SIG-M5 (cell line): ENCODE measurements at places on chromosomes 12 and 14.

DNA sequence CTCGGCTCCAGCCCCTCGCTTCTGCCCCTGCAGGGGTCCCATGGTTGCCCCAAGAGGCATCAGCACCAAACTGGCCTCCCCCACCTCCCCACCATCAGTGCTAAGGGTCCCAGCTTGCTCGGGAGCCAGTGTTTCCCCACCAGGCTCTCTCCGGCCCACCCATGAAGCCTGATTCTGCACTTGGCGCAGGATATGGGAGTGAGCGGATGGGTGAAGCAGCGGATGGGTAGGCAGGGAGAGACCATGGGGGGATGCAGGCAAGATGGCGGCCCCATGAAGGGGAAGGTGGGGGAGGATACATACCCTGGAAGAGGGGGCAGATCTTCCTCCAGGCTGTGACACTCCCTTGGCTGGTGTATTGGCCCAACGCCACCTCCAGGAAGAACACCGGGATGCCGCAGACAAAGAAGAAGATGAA is 9.7 kb downstream of the SLC6A12 start:
- no peak for DNase-seq

- DNase-seq: no peak
Observed at GRCh38 chr14:36655963-36656686, 5.5 kb upstream of the PAX9 start.

DNA sequence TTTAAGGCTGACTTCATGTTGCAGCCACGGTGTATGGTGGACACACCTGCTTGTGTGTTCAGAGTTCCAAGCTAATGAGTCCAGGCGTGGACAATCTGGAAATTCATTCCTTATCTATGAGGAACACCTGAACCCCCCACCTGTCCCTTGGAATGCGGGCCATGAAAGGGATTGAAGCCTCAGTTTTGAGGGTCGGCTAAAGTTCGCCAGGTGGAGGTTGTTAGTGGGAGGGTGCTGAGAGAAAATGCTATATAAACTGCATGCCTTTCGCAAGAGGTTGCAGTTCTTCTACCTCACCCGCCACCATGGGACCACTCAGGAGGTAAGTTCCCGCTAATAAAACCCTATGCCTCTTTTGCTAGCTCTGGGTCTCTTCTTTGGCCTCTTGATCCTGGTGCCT is 348.0 kb downstream of the BCL11B start:
- DNase-seq: no peak

GRCh38 chr14:85400678-85401077 is 129.3 kb upstream of the FLRT2 start:
- DNase-seq: no peak

- no peak for DNase-seq
Observed at GRCh38 chr12:6123258-6123657, 1.2 kb downstream of the VWF start.

- no peak for DNase-seq
Observed at GRCh38 chr14:104694991-104695659, 5.7 kb downstream of the INF2 start.

DNA sequence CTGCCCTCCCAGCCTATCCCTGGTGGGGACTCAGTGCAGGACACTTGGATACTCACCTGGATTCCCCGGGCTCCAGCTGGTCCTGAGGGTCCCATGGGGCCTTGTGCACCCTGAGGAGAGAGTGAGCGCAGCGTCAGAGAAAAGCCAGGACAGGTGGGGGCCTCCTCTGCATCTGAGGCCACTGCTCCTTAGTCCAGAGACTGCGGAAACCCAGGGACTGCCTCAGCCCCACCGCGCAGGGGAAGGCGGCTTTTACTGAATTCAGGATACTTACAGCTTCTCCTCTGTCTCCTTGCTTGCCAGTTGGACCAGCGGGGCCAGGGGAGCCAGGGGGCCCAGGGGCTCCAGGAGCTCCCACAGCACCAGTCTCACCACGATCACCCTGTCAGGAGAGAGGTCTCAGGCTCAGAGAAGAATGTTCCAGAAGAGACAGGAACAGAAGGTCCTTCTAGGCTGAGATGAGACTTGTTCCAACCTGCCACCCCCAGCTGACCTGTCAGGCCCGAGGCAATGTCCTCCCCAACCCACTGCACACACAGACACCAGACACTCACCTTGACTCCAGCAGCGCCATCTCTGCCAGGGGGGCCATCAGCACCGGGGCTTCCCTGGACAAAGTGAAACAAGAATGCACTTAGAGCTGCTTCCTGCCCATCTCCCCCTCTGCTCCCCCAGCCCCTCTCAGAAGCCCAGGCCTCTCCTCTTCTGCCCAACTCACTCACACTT is 13.8 kb downstream of the TMEM106C start:
- no peak for DNase-seq

DNA sequence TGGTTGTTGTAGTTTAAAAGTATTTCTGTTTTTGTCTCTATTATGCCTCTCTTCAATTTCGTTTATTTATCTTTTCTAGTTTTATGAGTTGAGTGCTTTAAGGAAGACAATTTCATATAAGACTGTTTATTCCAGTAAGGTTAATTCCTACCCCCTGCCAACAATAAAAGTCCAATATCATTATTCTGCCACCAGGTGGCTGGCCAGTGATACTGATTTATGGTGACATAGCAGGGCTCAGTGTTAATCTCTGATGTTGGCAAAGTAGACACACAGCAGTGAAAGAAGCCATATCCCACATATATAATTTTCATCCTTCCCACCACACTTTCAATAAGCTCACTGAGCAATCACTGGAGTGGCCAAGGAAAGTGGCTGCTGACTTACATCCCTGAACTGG is 69.0 kb upstream of the BMP4 start:
- no peak for DNase-seq

GRCh38 chr12:113365639-113366395 is 7.4 kb downstream of the PLBD2 start:
- DNase-seq: no peak

- DNase-seq: no peak
Observed at GRCh38 chr12:119292893-119293630, 41.5 kb upstream of the CCDC60 start.

DNA sequence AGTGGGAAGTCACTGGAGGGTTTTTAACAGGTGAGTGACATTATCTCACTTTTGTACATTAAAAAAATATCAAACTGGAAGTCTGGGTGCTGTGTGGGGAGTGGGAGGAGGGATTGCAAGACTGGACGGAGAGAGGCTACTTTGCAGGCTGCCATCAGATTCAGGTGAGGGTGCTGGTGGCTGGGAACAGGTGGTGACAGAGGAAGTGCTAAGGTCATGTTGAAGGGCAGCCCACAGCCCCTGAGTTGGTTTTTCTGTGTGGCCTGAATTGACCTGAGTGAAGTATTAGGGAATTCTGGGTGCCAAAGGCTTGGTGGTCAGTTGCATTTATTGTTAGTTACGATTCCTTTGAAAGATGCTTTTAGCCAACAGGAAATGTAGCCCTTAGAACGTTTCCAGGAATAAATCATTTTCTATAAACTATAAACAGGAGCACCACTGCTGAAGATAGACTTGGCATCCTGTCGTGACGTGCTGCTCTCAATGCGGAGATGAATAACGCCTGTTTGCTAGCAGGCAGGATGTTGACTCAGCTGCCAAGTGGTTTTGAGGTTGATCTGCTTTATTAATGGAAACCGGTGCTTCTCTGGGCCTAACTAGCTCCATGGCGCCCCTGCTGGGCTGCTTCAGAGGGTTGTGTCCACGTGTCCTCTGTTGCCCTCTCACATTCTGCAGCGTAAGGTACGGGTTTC is 707.5 kb upstream of the TMEM132C start:
- DNase-seq: no peak

GRCh38 chr14:29893989-29894388 is 33.7 kb downstream of the PRKD1 start:
- no peak for DNase-seq

GRCh38 chr14:56199095-56199981 is 81.1 kb downstream of the PELI2 start:
- no peak for DNase-seq

GRCh38 chr12:103909811-103910210 is 20.4 kb upstream of the HSP90B1 start:
- DNase-seq: no peak

GRCh38 chr14:34051966-34052657 is 101.2 kb upstream of the EGLN3 start:
- DNase-seq: no peak

DNA sequence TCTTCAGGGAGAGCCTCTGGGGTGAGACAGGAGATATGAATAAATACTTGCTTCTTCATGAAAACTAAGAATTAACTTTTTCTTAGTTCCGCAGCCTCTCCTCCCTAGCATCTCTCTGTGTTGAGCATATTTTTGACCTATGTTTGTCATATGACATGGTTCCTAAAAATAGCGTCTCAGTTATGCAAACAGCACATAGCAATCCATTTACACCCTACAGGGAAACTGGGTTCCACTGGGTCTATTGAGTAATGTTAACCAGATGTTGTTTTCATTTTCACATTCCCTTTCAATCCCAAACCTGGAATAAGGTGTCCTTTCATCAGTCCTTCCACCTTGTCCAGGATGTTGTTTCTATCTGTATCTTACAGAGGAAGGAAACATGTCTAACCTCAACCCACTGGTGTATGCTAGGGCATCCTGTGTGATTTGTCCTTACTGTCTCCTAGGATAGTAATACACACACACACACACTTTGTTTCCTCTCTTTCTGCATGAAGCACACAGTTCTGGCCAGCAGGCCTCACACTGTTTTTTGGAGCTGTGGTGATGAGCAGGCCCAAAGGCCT is 1543.5 kb downstream of the AACS start:
- no peak for DNase-seq

DNA sequence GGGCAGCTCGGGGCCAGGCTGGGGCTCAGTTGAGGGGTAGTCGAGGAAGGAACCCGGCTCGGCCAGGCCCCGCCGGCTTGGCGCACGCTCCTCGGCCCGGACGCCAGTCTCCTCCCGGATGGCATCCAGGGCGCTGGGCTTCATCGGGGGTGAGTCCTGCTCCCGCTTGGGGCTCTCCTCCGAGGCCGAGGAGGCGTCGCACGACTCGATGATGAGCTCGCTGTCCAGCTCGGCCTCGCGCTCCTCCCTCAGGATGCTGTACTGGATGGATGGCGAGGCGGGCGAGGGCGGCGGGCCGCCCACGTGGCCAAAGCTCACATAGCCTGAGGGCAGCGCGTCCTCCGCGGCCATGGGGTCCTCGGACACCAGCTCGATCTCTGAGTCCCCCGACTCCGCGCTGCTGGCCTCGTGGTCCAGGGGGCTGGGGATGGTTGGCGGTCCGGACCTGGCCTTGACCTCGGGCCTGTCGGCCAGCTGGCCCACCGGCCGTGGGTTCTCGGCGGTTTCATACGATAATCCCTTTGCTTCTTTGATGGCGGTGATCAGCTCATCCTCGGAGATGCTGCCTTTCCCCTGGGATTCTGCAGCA is 143.4 kb downstream of the RTN1 start:
- no peak for DNase-seq

GRCh38 chr14:21041676-21042433 is at the start of gene RNASE7:
Gene RNASE7 (plus strand): TSS chr14:21042362. CDS start chr14:21042993, 631 bp downstream.
- no peak for DNase-seq

GRCh38 chr12:30515351-30515750 is 180.3 kb downstream of the IPO8 start:
- DNase-seq: no peak

- DNase-seq: no peak
Observed at GRCh38 chr12:109352184-109352583, 4.5 kb downstream of the MYO1H start.

DNA sequence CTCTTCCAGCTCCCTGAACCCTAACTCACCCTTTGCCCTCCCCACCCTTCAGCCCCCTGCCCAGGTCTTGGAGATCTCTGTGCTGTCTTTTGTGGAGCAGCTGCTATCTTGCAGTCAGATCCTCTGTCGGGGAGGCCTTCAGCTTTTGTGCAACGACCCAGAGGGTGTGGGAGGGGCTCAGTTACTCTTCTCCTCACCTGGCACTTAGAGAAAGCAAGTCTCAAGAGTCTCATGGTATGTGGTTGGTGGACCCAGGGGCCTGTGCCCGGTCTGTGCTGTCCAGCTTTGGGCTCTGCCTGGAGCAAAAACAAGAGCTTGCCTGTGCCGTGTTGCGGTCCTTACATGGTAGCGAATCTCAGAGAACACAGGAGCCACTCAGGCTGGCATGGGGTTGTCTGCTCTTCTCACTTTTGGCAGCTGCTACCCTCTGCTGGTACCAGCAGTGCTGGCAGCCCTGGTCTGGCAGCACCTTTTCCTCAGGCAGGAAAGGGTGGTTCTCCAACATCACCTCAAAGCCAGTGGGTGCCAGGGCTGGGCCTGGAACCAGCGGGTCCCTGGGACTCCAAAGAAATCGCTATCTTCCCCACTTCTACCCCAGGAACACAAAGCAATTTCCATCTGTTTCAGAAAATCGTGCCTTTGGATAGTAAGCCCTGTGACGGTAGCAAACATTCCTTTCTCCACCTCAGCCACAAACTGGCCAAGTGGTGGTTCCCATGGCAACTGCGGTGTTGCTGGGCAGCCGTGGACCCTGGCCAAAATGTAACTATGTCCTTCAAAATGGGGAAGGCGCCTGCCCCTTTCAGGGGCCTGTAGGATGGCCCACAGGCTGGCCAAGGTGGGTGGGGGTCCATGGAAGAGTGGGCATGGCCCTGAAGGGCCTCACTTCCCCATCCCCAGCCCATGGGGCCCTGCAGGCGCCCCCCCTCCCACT is 90.0 kb downstream of the RIN3 start:
- no peak for DNase-seq

DNA sequence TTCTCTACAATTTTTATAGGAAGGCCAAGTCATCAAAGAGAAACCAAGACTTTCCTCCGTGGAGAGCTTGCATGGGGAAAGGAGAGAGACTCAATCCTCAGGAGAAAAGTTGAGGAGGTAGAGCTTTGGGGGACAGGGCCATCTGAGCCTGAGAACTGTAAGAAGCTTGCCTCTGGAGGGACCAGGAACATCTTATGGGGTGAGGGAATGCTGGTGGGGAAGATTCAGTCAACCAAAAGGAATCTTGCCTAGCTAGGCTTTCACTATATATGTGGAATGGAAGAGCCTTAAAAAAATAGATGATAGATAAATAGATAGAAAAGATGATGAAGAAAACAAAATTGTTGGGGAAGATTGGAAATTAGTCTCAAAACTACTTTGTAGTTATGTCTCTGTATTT is 63.5 kb downstream of the DYRK2 start:
- DNase-seq: no peak

GRCh38 chr14:90440021-90440451 is 43.2 kb downstream of the CALM1 start:
- no peak for DNase-seq

DNA sequence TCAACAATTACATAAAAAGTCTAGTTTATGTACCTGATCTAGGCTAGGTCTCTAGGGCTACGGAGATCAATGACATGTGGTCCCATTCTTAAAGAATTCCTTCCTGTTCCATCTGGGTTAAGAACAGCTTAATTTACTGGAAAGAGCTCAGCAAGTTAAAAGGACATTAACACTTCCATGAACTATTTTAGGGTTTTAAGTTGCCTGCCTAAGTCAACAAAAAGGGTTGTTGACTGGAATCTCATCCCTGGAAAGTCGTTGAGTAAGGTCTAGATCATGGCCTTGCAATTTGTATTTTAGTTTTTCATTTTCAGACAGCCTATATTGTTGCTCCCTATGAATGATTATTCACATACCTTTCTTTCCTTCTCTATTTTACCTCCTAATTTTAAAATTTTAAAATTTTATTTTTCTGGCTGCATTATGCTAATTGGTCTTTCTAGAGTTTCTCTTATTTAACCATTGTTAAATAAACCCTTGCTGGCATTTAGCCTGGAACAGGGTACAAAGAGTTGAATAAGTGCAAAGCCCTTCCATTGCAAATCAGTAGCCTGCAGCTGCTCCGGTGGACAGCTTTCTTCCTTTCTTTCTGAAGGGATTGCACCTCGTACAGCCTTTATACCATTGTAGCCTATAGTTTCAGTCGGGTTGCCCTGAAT is 66.3 kb downstream of the VRK1 start:
- DNase-seq: no peak
